ENCODE measurements at places on chromosomes 1 and 21.

- DNase-seq = no peak
Observed at GRCh38 chr1:117634631-117635030, 28.8 kb downstream of the TENT5C start.

GRCh38 chr21:15421441-15421881, 308.3 kb upstream of the USP25 start:
- no peak for DNase-seq

DNA sequence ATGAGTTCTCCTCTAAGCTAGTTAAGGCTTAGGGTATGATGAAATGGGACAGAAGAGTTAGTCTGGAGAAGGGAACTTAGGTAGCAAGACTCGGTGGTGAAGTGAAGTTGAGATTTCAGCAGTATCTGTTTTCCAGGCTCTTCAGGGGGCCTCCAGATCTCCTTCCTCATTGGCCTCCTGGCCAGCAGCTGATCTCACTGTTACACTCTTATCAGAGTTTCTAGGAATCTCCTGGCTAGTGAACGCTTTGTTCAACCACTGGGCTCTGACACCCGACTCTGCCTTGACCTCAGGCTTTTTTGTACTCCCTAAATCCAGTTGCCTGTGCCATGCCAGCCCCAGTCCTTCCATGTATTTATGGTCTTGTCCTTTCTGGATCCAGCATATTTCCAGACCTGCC, 311.0 kb downstream of the ASTN1 start:
- no peak for DNase-seq

DNA sequence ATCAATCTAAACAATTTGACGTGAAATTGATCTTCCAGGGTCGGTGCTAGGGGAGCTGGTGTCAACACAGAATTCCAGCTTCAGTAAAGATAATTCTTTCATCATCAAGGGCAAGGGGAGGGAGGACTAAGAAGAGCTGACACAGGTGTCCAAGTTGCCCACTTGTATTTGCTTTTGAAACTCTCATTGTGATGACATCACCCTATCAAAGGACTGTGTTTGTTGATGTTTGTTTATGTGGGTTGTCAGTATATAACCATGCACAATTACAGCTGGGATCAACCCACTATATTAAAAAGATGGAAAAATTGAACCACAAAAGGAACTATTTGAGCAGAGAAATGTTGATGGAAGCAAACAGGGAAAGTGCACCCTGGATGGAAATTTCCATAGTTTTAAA, 48.8 kb downstream of the ZC3H11B start:
- DNase-seq = no peak

GRCh38 chr1:184395370-184395769, 8.5 kb downstream of the C1orf21 start:
- DNase-seq = no peak

DNA sequence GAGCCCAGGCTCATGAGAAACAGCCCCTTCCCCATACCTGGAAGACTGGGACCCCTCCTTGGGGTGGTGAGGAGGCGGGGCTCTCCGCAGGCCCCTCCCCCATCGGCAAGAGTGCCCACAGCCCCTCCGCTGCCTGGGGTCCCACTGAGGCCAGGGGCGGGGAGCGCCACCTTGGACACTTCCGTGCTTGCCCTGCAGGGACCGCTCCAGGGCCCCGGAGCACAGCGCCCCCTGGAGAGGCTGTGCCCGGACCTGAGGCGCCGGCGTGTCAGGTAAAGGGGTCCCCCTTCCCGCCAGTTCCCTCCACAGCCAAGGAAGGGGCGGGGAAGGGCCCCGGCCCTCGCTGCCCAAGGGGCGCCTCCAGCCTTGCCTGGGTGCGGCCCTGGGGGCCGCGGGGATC, 21.5 kb downstream of the INAVA start:
- DNase-seq = no peak

- no peak for DNase-seq
Observed at GRCh38 chr1:157490467-157491165, 61.7 kb downstream of the FCRL5 start.

- DNase-seq = no peak
Observed at GRCh38 chr1:207698822-207699483, 52.9 kb upstream of the CD46 start.

- DNase-seq = peak; percentile 61
Observed at GRCh38 chr21:44297525-44298290, 2.1 kb upstream of the PFKL start.

- no peak for DNase-seq
Observed at GRCh38 chr1:99270646-99271045, 6.4 kb downstream of the PLPPR4 start.

GRCh38 chr1:44676484-44677200, 2.1 kb downstream of the ARMH1 start:
- DNase-seq = no peak
